ENCODE measurements at places on chromosomes 7 and 10. TPM values are rescaled to one million over a fixed set of nuclear protein-coding genes. Genes with fewer than 3 reads are reported as not detected.

FKBP6 gene
- total RNA-seq, result not detected

MUC3A gene
- not detected for total RNA-seq

DNA sequence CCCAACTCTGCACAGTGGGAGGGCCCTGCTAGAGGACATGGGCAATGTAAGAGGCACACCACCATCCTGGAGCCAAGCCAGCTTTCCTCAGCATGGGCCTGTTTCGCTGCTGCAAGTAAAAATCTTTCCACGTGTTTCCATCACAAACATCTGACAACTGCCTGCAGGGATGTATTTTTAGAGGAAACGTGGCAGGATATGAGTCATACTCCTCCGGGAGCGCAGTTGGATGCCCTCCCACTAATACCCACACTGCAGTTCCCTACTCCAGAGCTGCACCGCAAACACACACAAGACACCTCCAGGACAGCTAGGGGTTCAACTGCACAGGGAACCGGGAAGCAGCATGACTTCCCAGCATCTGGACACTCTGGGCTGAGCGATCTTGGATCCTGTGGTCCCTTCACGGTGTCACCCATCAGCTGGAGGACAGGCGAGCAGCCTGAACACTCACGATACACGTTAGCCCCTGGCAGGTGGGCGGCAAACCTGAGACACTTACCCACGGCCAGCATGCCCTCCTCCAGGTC lies 26.1 kb downstream of the PLAC9 start:
- peak overlapping the region; percentile 15 for H3K27ac ChIP-seq
- no peak for DNase-seq
- H3K27me3 ChIP-seq, result no peaks in the 10 kb centered on the region
- H3K4me1 ChIP-seq, result peaks cover 15% of the 10 kb centered on the region
- no peak overlapping the region for H3K4me3 ChIP-seq
- peaks cover 66% of the 10 kb centered on the region for H3K36me3 ChIP-seq

DNA sequence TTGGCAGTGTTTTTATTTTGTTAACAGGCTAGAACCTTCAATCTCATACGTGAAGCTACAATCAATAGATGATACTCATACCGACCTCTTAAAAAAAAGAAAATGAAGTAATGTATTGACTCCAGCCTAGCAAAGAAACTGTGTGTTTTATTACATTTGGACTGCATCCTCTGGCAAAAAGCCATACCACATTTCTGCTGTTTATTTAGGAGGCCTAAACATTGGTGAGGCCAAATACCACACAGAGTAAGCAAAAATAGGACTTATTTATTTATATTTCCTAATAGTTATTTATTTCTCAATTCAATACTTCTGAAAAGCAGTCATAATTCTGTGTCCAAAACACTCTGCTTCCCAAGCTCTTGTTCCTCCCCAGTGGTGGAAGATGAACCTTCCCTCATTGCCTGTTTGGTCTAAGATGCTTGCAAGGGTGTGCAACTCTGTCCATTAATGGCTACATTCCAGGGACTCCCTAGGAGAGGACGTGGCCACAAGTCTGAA lies 398.8 kb upstream of the KLF6 start:
- no peak overlapping the region for H3K27ac ChIP-seq
- no peak overlapping the region for H3K4me3 ChIP-seq
- H3K4me1 ChIP-seq, result peaks cover 38% of the 10 kb centered on the region
- DNase-seq, result no peak
- peaks cover 2% of the 10 kb centered on the region for H3K36me3 ChIP-seq

- no peak for DNase-seq
- peak overlapping the region; percentile 99 for H3K27ac ChIP-seq
- peak overlapping the region; percentile 97 for H3K4me3 ChIP-seq
- peaks cover 17% of the 10 kb centered on the region for H3K36me3 ChIP-seq
- H3K4me1 ChIP-seq, result peaks cover 85% of the 10 kb centered on the region
- no peaks in the 10 kb centered on the region for H3K27me3 ChIP-seq
Measured at GRCh38 chr7:150734254-150734653, 3.0 kb upstream of the GIMAP5 start.

DNA sequence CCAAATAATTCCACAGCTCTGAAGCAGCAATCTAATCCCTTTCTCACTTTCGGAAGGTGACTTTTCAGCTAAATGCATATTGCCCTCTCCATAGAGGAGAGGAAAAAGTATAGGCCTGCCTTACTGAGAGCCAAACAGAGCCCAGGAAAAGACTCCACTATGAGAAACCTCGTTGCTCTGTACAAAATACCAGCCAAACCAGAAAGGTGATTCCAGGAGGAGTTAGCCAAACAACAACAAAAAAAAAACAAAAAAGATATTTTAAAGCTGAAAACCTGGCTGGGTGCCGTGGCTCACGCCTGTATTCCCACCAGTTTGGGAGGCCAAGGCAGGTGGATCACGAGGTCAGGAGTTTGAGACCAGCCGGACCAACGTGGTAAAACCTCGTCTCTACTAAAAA lies 70.5 kb downstream of the HOXA1 start:
- H3K27me3 ChIP-seq, result peaks cover 2% of the 10 kb centered on the region
- DNase-seq, result no peak
- no peaks in the 10 kb centered on the region for H3K36me3 ChIP-seq
- no peak overlapping the region for H3K4me3 ChIP-seq

GRCh38 chr7:29328045-29328444 lies 133.5 kb downstream of the CHN2 start:
- no peak overlapping the region for H3K4me3 ChIP-seq
- no peaks in the 10 kb centered on the region for H3K4me1 ChIP-seq
- no peak overlapping the region for H3K27ac ChIP-seq
- peaks cover 13% of the 10 kb centered on the region for H3K27me3 ChIP-seq
- no peak for DNase-seq

- H3K27me3 ChIP-seq, result no peaks in the 10 kb centered on the region
- H3K4me1 ChIP-seq, result no peaks in the 10 kb centered on the region
- DNase-seq, result no peak
- no peak overlapping the region for H3K27ac ChIP-seq
- H3K36me3 ChIP-seq, result peaks cover 3% of the 10 kb centered on the region
- H3K4me3 ChIP-seq, result no peak overlapping the region
Measured at GRCh38 chr7:107394831-107395230, 75.0 kb upstream of the GPR22 start.

All from activated T-helper 1 cell treated with anti-CD3 and anti-CD28 coated beads, Interleukin-12 subunit alpha, Interleukin-12 subunit beta, Interleukin-2, Interleukin-4 antibody, amounts not matched to agents 30 ng/mL and 10 ng/mL and 1 ng/mL, durations not matched to agents 14 hours and 24 hours and 36 hours (primary cell).